H1 (cell line): ENCODE measurements at places on chromosomes 1 and 21.

DNA sequence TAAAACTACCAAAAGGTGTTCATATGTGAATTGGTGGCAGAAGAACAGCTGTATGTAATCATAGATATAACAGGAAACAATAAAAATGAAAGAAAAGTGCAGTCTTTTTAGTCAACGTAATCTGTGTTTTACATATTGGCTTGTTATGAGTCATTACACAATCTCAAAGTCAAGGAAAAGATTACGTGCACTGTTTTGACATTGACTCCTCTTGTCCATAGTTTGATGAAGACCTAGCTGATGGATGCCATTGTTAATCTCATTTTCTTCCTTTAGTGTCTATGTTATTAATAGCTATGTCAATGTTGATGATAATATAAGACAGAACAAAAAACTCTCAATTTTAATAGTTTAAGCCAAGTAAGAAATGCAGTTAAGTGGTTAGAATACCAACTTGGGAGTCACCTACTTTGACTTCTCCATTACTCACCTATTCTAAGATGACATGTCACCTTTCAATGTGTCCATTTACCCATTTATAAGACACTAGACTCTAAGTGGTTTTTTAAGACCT lies 84.5 kb upstream of the SAMSN1 start:
- H3K4me1 ChIP-seq, result no peaks in the 10 kb centered on the region
- no peaks in the 10 kb centered on the region for H3K27me3 ChIP-seq

- no peaks in the 10 kb centered on the region for H3K4me1 ChIP-seq
- no peak overlapping the region for H3K4me3 ChIP-seq
- DNase-seq, result no peak
- no peak overlapping the region for H3K27ac ChIP-seq
Measured at GRCh38 chr1:219514728-219515127, 98.2 kb downstream of the ZC3H11B start.

- no peaks in the 10 kb centered on the region for H3K4me1 ChIP-seq
- H3K27me3 ChIP-seq, result no peaks in the 10 kb centered on the region
- no peak for DNase-seq
- H3K36me3 ChIP-seq, result no peaks in the 10 kb centered on the region
Measured at GRCh38 chr1:74689621-74690363, 16.2 kb upstream of the ERICH3 start.

DNA sequence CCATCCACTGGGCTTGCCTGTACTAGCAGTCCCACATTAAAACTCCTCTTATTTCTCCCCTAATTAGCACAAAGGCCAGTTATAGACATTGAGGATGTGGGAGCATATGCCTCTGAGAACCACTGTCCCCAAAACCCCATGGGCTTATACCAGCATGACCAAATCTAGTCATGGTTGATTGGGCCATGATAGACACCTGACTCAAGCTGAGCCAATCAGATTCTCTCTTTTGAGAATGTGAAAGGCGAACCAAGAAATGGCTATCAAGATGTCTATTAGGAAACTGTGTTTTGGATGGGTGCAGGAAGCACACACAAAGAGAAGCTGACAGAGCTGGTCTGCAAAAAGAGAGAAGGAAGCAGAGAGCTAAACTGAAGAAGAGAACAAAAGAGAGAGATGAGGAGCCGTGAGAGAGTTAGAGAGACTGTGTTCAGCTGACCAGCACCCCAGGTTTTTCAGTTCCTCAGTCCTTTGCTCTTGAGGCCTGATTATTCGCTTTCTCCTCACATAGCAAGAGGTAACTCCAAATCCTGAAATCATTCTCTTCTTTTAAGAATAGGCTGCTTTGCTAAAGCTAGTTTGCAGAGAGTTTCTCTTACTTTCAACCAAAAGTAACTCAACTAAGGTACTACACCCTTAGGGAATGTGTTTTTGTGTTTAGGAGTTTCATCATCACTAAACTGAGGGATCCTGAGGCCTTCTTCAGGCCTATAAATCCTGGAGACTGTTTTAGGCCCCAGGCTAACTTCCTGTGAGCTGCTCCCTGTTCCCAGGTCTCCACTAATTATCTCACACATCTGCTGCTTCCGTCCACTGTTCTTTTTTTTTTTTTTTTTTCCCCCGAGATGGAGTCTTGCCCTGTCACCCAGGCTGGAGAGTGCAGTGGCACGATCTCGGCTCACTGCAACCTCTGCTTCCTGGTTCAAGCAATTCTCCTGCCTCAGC lies 7.9 kb upstream of the TIPRL start:
- no peak for DNase-seq
- no peaks in the 10 kb centered on the region for H3K36me3 ChIP-seq
- H3K4me3 ChIP-seq, result no peak overlapping the region
- H3K27ac ChIP-seq, result no peak overlapping the region
- no peaks in the 10 kb centered on the region for H3K27me3 ChIP-seq

DNA sequence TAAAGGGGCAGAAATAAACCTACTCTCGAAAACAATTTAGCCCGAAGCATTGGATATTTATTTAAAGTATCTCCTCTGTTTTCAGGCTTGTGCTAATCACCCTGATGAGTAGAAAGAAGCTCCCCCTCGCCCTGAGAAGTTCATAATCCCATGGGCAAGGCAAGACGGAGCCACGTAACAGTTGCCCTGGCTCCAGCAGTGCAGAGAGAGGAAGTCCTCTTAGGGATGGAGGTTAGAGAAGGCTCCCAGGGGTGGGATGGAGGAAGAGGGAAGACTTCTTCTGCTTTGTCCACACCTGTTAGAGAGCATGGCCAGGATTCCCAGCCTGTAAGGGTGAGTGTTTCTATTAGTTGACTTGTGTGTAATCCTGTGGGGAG lies 3.4 kb upstream of the GPR25 start:
- no peak for DNase-seq
- H3K27ac ChIP-seq, result no peak overlapping the region
- no peaks in the 10 kb centered on the region for H3K4me1 ChIP-seq
- no peak overlapping the region for H3K4me3 ChIP-seq
- no peaks in the 10 kb centered on the region for H3K27me3 ChIP-seq

DNA sequence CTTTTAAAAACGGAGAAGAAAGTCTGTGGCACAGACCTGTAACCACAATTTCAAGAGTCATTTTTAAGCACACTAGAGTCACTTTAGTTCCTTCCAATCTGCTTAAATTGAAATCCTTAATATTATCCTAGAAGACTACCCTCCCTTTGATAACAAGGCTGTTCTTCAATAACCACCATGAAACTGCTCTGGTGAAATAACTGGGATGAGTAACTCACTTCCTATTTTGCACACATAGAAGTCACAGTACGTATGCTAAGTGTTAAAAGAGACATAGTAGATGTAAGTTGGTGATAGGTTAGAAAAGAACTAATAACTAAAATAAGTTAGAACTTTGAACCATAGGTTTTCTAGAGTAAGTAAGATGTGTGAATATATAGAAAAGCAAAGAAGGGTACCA lies 107.8 kb downstream of the NME7 start:
- no peak overlapping the region for H3K4me3 ChIP-seq
- H3K36me3 ChIP-seq, result no peaks in the 10 kb centered on the region
- H3K4me1 ChIP-seq, result no peaks in the 10 kb centered on the region
- DNase-seq, result no peak

DNA sequence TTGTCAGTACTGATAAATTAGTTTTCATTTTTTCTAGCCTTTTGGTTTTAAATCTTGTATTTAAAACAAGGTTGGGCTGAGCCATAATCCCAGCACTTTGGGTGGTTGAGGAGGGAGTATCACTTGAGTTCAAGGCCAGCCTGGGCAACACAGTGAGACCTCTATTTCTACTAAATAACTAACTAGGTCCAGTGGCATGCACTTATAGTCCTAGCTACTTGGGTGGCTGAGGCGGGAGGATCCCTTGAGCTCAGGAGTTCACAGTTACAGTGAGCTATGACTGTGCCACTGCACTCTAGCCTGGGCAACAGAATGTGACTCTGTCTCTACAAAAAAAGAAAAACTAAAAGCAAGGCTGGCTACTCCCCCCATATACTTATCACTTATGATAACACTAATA lies 21.5 kb upstream of the TTC39A start:
- no peak for DNase-seq
- H3K4me1 ChIP-seq, result no peaks in the 10 kb centered on the region
- H3K27me3 ChIP-seq, result no peaks in the 10 kb centered on the region
- H3K36me3 ChIP-seq, result peaks cover 19% of the 10 kb centered on the region; the same call in 1 of the 2 replicates

DNA sequence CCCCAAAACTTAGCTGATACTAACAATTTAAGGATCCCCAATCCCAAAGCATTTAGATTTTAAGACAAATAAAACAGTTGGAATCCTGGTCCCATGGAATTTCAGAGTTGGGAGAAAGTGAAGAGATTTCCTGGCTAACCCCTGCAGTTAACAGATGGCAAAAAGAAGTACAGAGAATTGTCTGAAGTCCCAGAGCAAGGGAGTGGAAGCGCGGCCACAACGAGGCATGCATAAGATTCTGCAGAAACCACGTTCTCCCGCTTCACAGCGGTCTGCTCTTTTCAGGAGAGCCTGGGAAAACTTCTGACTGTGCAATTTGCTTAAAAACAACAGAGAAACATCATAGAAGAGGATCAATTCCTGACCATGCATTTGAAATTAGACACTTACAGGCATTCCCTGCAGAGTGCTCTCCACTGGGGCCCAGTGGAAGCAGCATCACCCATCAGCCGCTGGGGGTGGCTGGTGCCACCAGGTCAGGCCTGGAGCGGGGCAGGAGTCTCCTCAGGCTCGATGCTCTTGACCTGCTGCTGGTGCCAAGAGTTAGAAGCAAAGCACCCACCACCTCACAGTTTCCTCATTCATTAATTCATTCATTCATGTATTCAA lies 226.7 kb upstream of the POU3F1 start:
- no peaks in the 10 kb centered on the region for H3K36me3 ChIP-seq
- H3K27me3 ChIP-seq, result no peaks in the 10 kb centered on the region
- no peak overlapping the region for H3K27ac ChIP-seq

GRCh38 chr1:52190500-52191252 lies 48.8 kb downstream of the ZFYVE9 start:
- no peak for DNase-seq
- no peaks in the 10 kb centered on the region for H3K27me3 ChIP-seq
- no peaks in the 10 kb centered on the region for H3K4me1 ChIP-seq
- no peak overlapping the region for H3K4me3 ChIP-seq
- no peaks in the 10 kb centered on the region for H3K36me3 ChIP-seq

DNA sequence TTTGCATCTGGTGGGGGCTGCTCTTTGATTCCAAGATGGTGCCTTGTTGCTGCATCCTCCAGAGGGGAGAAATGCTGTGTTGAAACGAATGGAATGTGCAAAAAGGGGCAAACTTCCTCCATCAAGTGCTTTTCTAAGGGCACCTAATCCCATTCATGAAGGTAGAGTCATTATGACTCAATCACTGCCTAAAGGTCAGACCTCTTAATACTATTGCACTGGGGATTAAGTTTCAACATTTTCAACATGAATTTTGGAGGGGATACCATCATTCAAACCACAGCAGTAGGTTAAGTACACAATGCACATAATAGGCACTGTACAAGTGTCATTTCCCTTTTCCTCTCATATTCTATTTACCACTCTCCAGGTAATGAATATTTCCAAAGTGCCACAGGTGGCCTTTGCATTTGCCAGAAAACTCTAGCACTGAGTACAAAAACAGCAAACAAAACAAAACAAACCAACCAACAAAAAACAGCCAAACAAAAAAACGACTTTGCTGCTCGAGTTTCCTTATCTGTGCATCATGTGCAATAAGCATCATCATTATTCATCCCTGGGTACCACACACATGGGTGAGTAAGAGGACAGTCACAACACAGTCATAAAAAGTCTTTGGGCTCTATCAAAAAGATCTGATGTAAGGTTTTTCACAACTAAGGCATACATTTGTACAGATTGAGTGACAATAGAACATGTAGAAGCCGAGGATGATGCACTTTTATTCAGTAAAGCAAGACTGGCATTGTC lies 42.5 kb downstream of the IFI44 start:
- H3K27me3 ChIP-seq, result no peaks in the 10 kb centered on the region
- no peak for DNase-seq
- no peaks in the 10 kb centered on the region for H3K4me1 ChIP-seq
- no peaks in the 10 kb centered on the region for H3K36me3 ChIP-seq
- H3K4me3 ChIP-seq, result no peak overlapping the region

DNA sequence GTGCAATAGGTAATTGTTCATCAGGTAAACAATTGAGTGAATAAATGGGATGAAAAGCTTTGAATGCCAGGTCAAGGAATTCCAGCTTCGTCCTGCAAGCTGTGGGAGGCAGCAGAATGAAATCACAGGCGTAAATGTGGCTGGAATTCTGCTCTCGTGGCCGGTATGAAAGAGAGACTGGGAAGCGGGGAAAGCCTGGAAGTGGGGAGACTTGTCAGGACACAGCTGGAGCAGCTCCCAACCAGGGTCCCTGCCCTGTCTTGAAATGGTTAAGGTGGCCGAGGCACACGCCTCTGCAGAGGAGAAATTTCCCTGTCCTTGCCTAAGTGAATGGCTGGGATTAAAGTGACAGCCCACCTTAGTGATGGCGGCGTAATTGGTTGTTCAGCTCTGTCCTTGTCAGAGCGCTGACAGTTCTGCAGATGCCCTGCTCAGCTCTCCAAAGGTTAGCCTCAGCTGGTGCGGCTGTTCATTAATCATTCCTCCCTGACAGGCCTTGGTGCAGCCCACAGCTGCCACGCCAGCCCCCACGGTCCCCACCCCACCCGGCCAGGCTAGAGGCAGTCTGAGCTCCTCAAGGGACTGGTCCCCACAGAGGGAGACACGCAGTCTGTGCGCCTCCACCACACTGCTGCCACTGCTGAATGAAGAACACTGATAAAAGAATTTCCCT lies 398.3 kb upstream of the POU3F1 start:
- H3K36me3 ChIP-seq, result no peaks in the 10 kb centered on the region
- H3K4me3 ChIP-seq, result no peak overlapping the region
- H3K27me3 ChIP-seq, result no peaks in the 10 kb centered on the region
- DNase-seq, result no peak
- no peaks in the 10 kb centered on the region; the same call in 1 of the 2 replicates for H3K4me1 ChIP-seq

- no peak for DNase-seq
- no peaks in the 10 kb centered on the region for H3K27me3 ChIP-seq
- H3K36me3 ChIP-seq, result no peaks in the 10 kb centered on the region
- H3K27ac ChIP-seq, result no peak overlapping the region
- H3K4me3 ChIP-seq, result no peak overlapping the region
Measured at GRCh38 chr1:199152676-199153075, 513.8 kb downstream of the PTPRC start.

DNA sequence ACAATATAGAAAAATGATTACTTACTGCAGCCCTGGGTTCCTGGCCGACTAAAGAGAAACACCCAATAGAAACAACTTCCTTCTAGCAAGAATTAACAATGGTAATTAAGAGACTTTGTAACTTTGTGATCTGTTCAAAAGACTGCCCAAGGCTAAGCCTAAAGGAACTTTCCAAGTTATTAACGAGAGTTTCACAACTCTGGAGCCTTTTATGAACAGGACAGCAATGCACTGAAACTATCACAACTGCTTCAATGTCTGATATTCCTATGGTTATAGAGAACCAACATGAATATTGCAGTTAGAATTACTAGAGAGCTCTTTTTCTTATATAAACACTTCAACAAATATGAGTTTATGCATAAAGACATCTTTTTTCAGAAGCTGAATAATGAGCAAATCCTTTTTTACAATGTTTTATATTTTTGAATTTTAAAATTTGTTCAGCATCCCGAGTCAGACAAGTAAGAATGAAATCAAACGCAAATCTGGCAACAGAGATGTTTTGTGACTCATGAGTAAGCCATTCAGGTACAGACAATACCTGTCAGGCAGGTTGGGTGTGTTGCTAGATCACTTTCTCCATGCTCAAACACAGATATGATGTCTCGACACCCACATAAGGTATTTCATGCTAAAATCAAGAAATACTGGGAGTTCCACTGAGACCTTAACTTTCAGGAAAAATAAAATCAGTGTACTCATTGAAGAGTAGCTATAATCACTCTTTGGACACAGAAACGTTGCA lies 22.2 kb upstream of the KCNJ15 start:
- no peaks in the 10 kb centered on the region for H3K36me3 ChIP-seq
- no peak overlapping the region for H3K27ac ChIP-seq
- no peak overlapping the region for H3K4me3 ChIP-seq
- no peaks in the 10 kb centered on the region for H3K4me1 ChIP-seq
- no peaks in the 10 kb centered on the region for H3K27me3 ChIP-seq
- no peak for DNase-seq
